Activated T-cell treated with anti-CD3 and anti-CD28 coated beads, Interleukin-2, amount 50 U/mL, for 4 hours (primary cell): ENCODE measurements at places on chromosomes 4 and X. TPM values are rescaled to one million over a fixed set of nuclear protein-coding genes. Genes with fewer than 3 reads are reported as not detected.

- no peak for DNase-seq
Observed at GRCh38 chrX:129478516-129478915, 44.8 kb downstream of the SMARCA1 start.

- no peak for DNase-seq
Observed at GRCh38 chr4:21454831-21455230, 493.7 kb downstream of the KCNIP4 start.

GRCh38 chrX:26586570-26586969 is 370.6 kb downstream of the MAGEB5 start:
- no peak for DNase-seq

DNA sequence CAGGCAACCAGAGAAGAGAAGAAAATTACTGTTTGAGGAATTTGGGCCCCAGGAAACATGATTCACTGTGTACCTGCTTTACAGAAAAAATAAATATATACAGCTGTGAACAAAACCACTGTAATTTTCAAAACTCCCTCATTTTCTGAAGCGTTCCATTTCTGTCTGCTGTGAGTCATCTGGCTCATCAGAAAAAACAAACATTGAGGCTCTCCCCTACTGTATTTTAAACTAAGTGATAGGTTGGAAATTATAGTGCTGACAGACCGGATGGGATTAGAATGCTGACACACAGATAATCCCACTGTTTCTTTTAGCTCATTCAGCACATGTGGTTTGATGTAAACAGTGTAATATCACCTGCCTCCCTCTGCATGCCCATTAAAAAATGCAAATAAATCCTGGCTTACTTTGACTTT is 847.0 kb downstream of the TRIML1 start:
- no peak for DNase-seq

SOWAHB gene
- total RNA-seq, result 0.05 TPM

DAPP1 gene
- total RNA-seq, result 30.7 TPM

TMSB15B gene
- 4.4 TPM for total RNA-seq

GRCh38 chr4:173526724-173527102 is 3.3 kb downstream of the HAND2 start:
- DNase-seq, result no peak

- DNase-seq, result no peak
Observed at GRCh38 chr4:168569066-168569930, 72.4 kb downstream of the PALLD start.
